Left lung (tissue), 14 donors: ENCODE measurements at places on chromosomes 11 and 22. TPM values are rescaled to one million over a fixed set of nuclear protein-coding genes. Genes with fewer than 3 reads are reported as not detected.

The SYT8 gene
- polyA plus RNA-seq, result 0.21 TPM

The DGCR6 gene
- polyA plus RNA-seq, result 15.8 TPM

The MAPK8IP1 gene
- polyA plus RNA-seq, result 5.7 TPM

The HTR3A gene
- polyA plus RNA-seq, result not detected

The NXPE2 gene
- 0.23 TPM for polyA plus RNA-seq

GRCh38 chr11:102283116-102283485 is 34.2 kb upstream of the BIRC3 start:
- DNase-seq, result no peak

GRCh38 chr11:102868339-102868738 is 6.4 kb downstream of the MMP12 start:
- no peak for DNase-seq

- no peak for DNase-seq
These were observed 17.0 kb downstream of the COA4 start for GRCh38 chr11:73859671-73860070.

DNA sequence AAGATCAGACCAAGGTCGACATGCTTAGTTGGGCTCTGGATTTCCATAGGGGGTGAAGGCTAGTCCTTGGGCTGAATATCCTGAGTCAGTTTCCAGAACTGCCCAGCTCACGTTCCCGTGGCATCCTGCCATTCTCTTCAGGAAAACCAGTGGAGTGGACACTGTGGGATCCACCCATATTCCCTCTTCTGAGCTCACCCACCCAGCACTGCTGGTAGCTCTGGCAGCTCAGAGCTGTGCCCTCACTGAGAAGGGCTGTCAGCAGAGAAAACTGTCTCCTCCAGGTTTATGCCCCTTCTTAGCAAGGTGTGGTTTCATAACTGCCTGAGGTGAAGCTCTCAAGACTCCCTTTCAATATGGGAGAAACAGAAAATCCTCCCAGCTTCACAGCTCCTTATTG is 111.7 kb downstream of the GGTLC2 start:
- no peak for DNase-seq

DNA sequence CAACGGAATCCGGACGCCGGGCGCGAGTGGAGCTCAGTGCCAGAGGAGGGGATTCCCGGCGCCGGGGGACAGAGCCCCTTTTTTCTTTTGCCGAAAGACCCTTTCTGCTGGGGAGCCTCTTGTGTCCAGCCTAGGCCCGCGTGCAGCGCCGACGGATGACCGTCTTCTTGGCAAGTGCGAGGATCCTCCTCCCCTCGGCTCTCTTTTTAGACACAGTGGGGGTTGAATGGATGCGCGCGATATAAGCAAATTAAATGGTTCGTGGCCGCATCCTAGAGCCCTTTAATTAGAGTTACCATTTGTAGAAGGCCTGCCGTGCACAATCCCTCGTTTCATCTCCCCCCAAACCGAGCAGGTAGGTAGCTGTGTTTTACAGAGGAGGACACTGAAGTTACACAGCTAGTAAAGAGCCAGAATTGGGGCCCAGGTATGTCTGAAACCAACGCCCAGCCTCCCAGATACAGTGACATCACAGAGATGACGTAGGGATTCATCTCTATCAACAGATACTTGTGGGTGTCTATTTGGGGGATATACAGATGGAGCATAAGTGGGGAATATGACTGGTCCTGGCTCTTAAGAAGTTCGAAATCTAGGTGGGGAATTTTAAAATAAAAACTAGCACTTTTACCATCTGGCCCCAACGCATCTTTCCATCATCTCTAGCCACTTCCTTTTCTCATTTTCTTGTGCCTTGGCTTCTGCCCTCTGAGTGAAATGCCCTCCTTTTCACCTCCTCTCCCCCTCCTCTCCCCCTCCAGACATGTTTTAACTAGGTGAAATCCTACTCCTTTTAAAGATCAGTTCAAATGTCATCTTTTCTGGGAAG is 875 bp downstream of the TCP11L1 start:
- peak; percentile 15 for DNase-seq

GRCh38 chr22:35432228-35432905 is 32.4 kb downstream of the MCM5 start:
- DNase-seq, result no peak

GRCh38 chr11:48020092-48020755 is 39.9 kb downstream of the PTPRJ start:
- DNase-seq, result no peak
